ENCODE measurements at places on chromosomes 7 and 10.

DNA sequence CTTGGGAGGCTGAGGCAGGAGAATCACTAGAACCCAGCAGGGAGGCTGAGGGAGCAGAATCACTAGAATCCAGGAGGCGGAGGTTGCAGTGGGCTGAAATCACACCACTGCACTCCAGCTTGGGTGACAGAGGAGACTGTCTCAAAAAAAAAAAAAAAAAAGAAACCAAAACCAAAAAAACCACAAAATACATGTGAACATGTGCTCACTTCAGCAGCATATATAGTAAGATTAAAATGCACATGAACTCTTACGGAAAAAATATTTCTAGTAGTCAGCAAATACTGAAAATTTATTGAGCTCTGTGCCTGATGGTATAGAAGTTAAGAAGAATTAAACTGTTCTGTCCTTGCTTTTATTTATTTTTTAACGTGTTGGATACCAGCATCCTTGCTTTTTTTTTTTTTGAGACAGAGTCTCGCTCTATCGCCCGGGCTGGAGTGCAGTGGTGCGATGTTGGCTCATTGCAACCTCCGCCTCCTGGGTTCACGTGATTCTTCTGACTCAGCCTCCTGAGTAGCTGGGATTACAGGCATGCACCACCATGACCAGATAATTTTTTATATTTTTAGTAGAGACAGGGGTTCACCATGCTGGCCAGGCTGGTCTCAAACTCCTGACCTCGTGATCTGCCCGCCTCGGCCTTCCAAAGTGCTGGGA is 9.6 kb upstream of the ZNF487 start:
- peak; percentile 23 for DNase-seq

DNA sequence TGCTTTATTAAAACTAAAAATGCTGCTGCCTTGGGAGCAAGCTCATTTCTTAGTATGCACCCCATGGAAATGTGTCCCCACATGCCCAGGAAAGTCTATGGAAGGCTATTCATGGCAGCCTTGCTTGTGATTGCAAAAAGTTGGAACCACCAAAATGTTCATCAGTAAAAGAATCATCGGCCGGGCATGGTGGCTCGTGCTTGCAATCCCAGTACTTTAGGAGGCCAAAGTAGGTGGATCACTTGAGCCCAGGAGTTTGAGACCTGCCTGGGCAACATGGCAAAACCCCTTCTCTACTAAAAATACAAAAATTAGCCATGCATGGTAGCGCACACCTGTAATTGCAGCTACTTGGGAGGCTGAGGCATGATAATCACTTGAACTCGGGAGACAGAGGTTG is 79.8 kb downstream of the ARHGAP22 start:
- no peak for DNase-seq

- DNase-seq = no peak
Observed at GRCh38 chr7:77188731-77189437, 10.7 kb downstream of the FGL2 start.

- DNase-seq = no peak
Observed at GRCh38 chr10:99172128-99172738, 63.4 kb downstream of the HPSE2 start.

DNA sequence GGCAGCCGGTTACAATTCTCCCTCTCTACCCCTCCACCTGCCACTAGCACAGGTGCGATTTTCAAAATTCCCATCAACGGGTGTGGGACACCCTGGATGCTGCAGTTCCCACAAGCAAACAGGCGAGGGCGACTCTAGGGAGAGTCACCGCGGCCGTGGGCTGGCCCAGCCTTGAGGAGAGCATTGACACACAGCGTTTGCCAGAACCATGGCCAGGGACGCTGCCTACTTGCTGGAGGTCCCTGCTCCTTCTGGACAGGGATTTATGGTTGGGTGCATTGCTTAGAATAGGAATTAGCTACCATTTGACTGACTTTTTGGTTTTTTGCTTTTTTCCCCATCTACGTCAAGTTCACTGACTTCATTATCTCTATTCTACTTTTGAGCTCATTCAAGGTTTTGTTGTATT is 19.0 kb upstream of the CLDN4 start:
- peak; percentile 10 for DNase-seq

DNA sequence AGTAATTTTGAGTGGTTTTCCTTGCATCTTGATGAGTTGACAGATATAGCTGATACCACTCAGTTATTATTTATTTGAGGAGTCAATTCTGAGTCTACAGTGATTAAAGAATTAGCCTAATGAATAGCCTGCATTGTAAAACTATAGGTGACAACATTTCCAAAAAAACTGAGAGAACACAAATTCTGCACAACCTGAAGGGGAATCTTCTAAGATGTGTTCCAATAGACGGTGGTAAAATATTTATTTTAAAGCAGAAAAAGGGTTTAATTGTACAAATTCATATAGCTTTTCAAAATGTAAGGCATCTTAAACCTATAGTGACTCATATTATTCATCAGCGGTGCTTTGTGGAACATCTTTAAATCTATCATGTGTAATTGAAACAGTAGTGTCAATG is 200.4 kb downstream of the RNLS start:
- no peak for DNase-seq

DNA sequence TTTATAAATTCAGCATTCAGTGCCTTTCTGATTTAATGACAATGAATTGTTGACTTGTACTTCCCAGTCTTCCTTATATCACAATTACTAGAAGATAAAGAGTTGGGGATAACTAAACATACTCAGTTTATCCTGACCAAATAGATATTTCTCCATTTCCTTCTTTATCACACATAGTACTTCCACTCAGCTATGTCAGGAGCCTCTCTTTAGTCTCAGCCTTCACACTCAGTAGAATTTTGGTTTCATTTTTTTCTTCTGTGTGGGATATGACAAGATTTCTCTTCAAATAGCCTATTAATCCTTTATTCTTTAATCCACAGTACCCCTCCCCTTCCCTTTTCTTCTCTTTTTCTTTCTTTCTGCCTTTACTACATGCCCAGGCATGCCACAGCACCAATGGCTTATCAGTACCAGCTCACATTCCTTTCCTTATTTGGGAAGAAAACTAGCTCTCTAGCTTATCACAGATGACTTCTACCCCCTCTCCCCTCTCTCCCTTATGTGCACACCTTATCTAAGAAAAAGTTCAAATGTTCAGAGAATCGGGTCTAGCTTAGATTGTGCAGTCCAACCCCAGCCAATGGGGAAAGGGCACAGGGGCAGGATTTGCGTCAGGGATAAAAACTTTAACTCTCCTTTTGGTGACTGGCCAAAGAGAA is 109.0 kb downstream of the PHF14 start:
- DNase-seq = no peak

DNA sequence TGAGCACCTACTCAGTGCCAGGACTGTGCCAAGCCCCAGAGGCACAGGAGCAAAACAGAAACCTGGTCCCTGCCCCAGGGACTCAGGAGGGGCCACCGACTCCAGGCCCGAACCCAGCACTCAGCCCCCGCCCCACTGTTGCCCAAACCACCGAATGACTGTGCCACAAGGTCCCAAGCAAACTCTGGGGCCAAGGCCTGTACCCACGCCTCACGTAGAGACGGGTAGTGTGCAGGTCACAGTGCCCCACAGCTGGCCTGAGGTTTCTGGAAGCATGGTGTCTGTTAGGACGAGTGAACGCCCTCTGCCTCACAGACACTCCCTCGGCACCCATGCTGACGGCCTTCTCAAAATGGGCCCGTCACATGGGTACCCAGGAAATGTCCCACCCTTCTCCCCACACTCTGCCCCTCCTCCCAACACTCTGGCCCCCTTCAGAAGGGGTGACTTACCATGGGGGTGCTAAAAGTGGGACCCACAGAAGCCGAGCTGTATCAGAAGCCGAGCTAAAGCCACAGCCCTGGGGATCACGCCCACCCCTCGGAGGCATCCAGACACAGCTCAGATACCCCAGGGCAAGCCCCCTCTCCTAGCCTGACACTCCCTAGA is 44.2 kb downstream of the CTBP2 start:
- no peak for DNase-seq

GRCh38 chr10:82340166-82340565 is 465.2 kb downstream of the NRG3 start:
- DNase-seq = no peak

DNA sequence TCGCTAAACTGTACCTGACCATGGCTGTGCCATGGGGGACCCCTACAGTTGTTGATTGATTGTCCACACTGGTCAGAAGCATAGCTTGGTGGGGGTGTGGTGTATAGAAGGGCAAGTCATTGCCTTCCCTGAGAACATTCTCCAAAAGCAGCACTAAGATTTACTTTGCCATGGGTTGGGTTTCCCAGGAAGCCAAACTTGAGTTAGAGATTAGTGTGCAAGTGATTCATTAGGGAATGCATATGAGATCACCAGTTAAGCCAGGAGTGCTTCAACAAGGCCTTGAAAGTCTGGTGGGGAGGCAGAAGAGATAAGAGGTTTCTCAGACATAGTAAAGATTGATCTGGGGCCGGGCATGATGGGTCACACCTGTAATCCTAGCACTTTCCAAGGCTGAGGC is 21.4 kb upstream of the TPST1 start:
- DNase-seq = no peak

- DNase-seq = no peak
Observed at GRCh38 chr7:2800931-2801688, 43.0 kb downstream of the GNA12 start.

DNA sequence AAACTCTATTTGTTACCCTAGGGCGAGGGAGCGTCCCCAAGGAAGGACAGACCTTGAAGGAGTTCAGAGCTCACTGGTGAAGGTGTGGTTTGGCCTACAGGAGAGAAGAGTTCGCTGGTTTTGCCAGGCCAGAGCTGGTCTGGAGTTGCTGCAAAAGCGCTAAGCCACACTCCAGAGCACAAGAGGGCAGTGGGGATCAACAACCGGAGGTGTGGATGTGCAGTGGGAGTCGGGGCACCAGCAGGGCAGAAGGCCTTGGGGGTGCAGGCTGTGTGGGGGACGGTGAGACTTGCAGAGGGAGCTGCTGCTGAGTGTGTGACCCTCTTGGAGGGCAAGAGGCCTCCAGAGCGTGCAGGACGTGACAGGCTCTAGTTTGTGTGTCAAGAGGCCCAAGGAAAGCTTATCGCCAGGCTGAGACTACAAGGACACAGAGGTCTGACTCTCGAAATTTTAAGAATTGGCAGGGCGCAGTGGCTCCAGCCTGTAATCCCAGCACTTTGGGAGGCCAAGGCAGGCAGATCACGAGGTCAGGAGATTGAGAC is 14.3 kb upstream of the CUL1 start:
- DNase-seq = no peak

GRCh38 chr7:3164380-3164792 is 120.7 kb upstream of the CARD11 start:
- no peak for DNase-seq

- no peak for DNase-seq
Observed at GRCh38 chr7:132142006-132142405, 434.3 kb downstream of the PLXNA4 start.

GRCh38 chr7:17385612-17386011 is 87.2 kb downstream of the AHR start:
- no peak for DNase-seq

DNA sequence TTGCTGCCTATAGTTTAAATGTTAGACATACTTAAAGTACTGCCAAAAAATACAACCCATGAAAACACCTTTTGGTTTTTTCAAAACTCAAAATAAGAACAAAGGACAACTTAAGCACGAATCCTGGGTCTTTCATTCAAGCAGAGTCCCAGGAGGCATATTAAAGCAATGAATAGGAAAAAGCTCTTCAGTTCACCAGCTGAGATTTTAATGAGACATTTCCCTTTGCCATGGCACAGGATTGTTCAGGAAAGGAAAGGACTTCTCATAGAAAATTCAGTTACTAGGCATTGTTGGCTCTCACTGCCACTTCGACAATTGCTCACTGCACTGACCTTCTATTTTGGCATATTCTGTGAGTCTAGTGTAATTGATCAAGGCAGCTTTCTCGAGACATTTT is 133.5 kb upstream of the FEZF1 start:
- no peak for DNase-seq

GRCh38 chr10:129796710-129797420 is 167.2 kb downstream of the EBF3 start:
- no peak for DNase-seq

DNA sequence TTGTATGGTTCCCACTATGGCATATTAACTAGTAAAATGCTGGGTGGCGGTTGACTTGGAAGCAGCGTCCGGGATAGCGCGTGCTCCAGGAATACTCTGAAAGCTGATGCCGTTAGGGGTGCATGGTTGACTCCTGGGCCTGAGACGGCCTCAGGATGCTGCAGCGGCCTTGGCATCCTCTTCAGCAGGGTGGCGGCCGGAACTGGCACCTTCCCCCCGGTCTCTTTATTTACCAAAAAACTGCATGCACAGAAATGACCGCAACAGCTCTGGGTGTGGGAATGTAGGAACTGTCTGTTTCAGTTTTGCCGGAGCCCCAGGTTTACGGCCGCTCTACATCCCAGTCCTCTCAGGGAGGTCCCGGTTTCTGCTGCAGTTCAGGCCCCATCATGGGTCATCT is 28.8 kb downstream of the PFKP start:
- DNase-seq = no peak

GRCh38 chr7:78039790-78040776 is 241.5 kb downstream of the PHTF2 start:
- DNase-seq = peak; percentile 12

GRCh38 chr7:117076426-117076943 is 123.2 kb downstream of the ST7 start:
- no peak for DNase-seq

GRCh38 chr10:11874568-11875493 is 51.7 kb downstream of the PROSER2 start:
- no peak for DNase-seq

DNA sequence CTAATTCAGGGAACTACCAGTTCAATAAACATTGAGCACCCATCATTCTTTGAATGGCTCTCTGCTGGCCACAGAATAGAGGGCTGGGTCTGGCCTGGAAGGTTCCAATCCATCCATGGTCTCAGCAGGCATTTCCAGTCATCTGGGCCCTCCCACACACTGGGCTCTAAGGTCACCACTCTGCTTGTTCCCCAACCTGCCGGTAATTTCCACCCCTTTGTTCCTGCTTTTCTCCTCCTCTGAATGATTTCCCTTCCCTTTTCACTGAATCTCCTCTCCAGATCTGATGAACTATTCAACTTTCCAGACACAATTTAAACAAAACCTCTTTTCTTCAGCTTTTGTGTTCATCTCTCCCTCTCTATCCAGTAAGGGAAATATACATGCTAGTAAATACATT is 2.6 kb downstream of the BZW2 start:
- no peak for DNase-seq

DNA sequence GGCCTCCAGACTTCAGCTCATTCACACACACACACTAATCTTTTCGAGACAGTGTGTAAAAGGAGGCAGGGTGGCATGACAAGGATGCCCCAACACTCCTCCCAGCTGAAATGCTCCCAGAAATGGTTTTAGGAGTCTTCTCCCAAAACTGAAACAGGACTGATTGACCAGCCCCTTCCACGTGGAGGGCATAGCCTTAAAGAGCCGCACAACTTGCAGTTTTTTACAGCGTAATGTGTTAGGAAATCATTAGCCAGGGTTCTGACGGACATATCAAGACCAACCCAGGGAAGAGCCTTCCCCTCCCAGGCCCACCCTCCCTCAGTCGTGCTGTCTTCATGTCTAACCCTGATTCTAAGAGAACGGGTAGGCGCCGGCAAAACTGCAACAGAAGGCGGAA is 224.6 kb downstream of the TNS3 start:
- DNase-seq = no peak

GRCh38 chr7:16668049-16668858 is 22.3 kb downstream of the BZW2 start:
- DNase-seq = no peak

- no peak for DNase-seq
Observed at GRCh38 chr7:95649546-95649945, 53.2 kb upstream of the PDK4 start.
